Occipital lobe (tissue), 3 donors: ENCODE measurements at places on chromosomes 3 and 15. TPM values are rescaled to one million over a fixed set of nuclear protein-coding genes. Genes with fewer than 3 reads are reported as not detected.

- no peak for DNase-seq
These were observed 243.6 kb upstream of the LYSMD4 start for GRCh38 chr15:99976811-99977271.

- DNase-seq, result no peak
These were observed 84.6 kb downstream of the DGKG start for GRCh38 chr3:186277268-186277909.

The ARHGAP11A gene
- total RNA-seq, result 12.6 TPM

- no peak for DNase-seq
These were observed 114.6 kb downstream of the LRRK1 start for GRCh38 chr15:101033801-101034200.

- no peak for DNase-seq
These were observed 38.8 kb upstream of the PCSK6 start for GRCh38 chr15:101528108-101528916.

DNA sequence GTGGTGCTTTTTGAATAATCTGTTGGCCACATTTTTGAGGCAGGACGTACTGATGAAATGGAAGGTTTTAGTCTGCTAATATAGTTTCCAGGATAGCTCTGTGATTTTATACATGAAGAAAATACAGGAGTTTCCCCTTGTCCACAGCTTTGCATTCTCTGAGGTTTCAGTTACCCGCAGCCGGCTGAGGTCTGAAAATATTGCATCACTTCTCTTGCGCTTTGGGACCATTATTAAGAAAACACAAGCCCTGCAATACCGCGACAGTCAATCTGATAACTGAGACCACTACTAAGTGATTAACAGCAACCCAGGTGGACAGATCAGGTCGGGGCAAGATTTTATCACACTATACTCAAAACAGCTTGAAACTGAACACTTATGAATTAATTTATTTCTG is 33.0 kb downstream of the BLM start:
- DNase-seq, result no peak

DNA sequence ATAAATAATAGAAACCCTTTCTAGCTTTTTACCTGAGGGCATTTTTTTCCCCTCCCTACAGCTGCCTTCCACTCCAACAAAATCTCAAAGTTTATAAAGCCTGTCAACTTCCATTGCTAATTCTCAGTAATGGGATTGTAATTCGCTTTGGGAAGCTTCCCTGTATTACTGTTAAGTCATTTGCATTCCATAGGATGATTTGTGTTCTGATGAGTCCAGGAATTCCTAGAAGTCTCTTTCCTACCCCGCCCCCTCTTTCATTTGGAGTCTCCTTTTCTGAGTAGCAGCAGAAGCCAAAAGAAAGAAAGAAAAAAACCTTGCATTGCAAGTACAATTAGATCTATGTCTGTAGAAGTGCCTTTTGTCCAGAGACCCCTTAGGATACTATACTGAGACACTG is 1033.3 kb downstream of the IGSF11 start:
- DNase-seq, result no peak

The PRTG gene
- 3.0 TPM for total RNA-seq
